Endothelial cell of umbilical vein (primary cell): ENCODE measurements at places on chromosomes 4 and X.

GRCh38 chr4:74504212-74504611 lies 59.3 kb downstream of the AREG start:
- H3K4me3 ChIP-seq, result no peak overlapping the region
- DNase-seq, result peak; percentile 93
- no peaks in the 10 kb centered on the region for H3K36me3 ChIP-seq
- H3K4me1 ChIP-seq, result peaks cover 31% of the 10 kb centered on the region

DNA sequence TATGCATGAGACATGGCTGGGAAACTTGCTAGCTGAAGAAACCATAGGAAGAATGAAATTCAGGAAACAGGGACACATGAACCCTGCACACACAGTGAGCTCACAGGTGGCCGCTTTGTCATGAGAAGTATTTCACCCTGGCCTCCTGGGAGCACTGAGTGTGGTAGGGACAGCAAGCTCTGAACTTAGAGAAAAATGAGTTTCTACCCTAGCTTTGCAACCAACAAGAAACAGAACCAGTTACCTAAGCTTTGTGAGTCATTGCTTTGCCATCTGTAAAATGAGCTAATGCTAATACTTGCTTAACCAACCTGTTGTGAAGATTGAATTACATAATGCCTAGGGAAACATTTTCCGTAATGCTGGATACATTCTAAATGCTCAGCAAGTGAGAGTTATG lies 206.6 kb upstream of the HS3ST1 start:
- H3K4me1 ChIP-seq, result peaks cover 4% of the 10 kb centered on the region
- no peak for DNase-seq
- H3K27ac ChIP-seq, result no peak overlapping the region
- no peaks in the 10 kb centered on the region for H3K36me3 ChIP-seq
- H3K27me3 ChIP-seq, result no peaks in the 10 kb centered on the region
- no peak overlapping the region for H3K4me3 ChIP-seq

DNA sequence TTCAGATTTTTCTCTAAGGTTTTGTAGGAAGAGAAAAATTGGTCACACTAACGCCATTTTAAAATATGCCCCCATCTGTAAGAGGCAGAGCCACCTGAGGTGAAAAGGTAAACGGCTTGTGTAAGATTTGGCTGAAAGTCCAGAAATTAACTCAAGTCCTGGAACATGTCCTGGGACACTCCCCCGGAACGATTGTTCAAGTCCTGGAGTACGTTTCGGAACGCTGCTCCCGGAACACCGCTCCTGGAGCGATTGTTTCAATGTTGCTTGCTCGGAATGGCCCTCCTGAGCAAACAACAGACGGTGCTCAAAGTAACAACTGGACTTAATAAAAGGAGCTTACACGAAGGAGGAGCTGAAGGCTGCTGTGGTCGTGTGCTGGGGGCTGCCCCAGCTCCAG lies 796.5 kb upstream of the SLIT2 start:
- no peak overlapping the region for H3K4me3 ChIP-seq
- H3K27ac ChIP-seq, result no peak overlapping the region
- DNase-seq, result no peak
- no peaks in the 10 kb centered on the region for H3K4me1 ChIP-seq
- no peaks in the 10 kb centered on the region for H3K36me3 ChIP-seq
- H3K27me3 ChIP-seq, result no peaks in the 10 kb centered on the region

- H3K4me3 ChIP-seq, result no peak overlapping the region
- no peaks in the 10 kb centered on the region for H3K27me3 ChIP-seq
- DNase-seq, result no peak
Observed at GRCh38 chr4:169135776-169136175, 125.7 kb upstream of the CBR4 start.

- DNase-seq, result no peak
- H3K4me1 ChIP-seq, result peaks cover 2% of the 10 kb centered on the region
- peaks cover 6% of the 10 kb centered on the region for H3K27me3 ChIP-seq
- no peak overlapping the region for H3K4me3 ChIP-seq
- no peak overlapping the region for H3K27ac ChIP-seq
- no peaks in the 10 kb centered on the region for H3K36me3 ChIP-seq
Observed at GRCh38 chr4:87239821-87240220, 19.4 kb upstream of the KLHL8 start.

GRCh38 chr4:84286048-84286447 lies 213.0 kb downstream of the NKX6-1 start:
- H3K27me3 ChIP-seq, result no peaks in the 10 kb centered on the region
- no peaks in the 10 kb centered on the region for H3K36me3 ChIP-seq
- no peaks in the 10 kb centered on the region for H3K4me1 ChIP-seq
- H3K27ac ChIP-seq, result no peak overlapping the region
- no peak for DNase-seq
- no peak overlapping the region for H3K4me3 ChIP-seq

DNA sequence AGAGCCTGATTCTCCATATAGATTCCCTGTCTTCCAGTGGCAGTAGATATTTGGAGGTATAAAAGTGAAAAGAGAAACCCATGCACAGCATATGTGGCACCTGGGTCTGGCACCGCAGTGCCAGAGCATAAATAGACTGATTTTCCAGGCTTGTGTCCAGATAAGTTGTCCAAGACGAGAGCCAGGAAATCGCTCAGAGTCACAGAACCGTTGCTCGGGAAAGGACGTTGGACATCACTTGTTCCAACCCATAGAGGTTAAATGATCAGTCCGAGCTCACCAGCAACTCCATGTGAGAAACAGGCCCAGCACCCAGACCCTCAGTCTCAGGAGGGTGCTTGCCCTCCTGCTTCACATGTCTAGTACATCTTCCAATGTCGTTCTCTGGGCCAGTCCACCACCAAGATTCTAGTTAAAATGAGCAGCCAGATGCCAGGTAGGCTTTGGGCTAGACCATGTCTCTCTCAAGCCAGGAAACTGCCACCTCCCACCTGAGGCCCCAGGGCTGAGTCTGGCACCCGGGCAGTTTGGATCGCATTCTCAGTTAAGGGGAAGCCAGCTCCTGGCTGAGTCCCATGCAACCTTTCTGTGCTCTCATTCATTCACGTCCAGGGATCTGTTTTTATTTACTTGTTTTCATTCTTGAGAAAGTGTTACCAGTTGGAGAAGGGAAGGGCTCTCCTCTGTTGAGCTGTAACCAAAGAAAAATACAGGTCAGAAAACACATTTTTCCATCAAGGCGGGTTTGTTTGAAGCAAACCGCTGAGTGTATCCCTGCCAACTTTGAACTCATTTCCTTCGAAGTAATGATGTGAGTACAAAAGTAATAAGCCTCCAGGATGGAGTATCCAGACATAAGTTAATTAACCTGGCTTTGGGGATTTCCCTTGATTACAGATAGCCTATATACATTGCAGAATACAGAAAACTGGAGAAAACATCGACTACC lies 91.7 kb downstream of the PHOX2B start:
- no peaks in the 10 kb centered on the region for H3K27me3 ChIP-seq
- no peaks in the 10 kb centered on the region for H3K36me3 ChIP-seq
- DNase-seq, result no peak
- H3K4me3 ChIP-seq, result no peak overlapping the region
- H3K4me1 ChIP-seq, result no peaks in the 10 kb centered on the region

DNA sequence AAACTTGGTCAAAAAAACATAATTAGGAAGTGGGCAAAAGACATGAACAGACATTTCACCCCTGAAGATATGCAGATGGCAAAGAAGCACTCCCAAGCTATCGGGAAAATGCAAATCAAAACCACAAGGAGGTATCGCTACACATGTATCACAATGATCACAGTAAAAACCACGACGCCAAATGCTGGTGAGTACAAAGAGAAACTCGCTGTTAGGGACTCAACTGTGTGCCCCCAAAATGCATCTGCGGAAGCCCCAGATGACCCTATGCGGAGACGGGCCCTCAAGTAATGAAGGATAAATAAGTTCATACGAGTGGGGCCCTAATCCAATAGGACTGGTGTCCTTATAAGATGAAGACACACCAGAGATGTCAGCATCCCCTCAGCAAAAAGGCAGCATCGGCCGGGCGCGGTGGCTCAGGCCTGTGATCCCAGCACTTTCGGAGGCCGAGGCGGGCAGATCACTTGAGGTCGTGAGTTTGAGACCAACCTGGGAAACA lies 10.2 kb downstream of the GAK start:
- no peak overlapping the region for H3K27ac ChIP-seq
- DNase-seq, result no peak
- H3K4me1 ChIP-seq, result no peaks in the 10 kb centered on the region
- H3K36me3 ChIP-seq, result no peaks in the 10 kb centered on the region
- no peak overlapping the region for H3K4me3 ChIP-seq
- no peaks in the 10 kb centered on the region for H3K27me3 ChIP-seq
